NCI-H2171 (cell line): ENCODE measurements at places on chromosomes 3 and 15.

- no peak for DNase-seq
Observed at GRCh38 chr15:70342141-70342540, 244.4 kb upstream of the TLE3 start.

GRCh38 chr3:78875436-78875835 lies 892.4 kb downstream of the ROBO1 start:
- DNase-seq: no peak

GRCh38 chr15:39411102-39411989 lies 169.5 kb upstream of the THBS1 start:
- no peak for DNase-seq

- DNase-seq: no peak
Observed at GRCh38 chr3:189222927-189223636, 51.3 kb downstream of the TPRG1 start.

GRCh38 chr3:141828890-141829289 lies 47.6 kb upstream of the ATP1B3 start:
- DNase-seq: peak; percentile 86

- DNase-seq: no peak
Observed at GRCh38 chr3:144650380-144650779, 678.8 kb downstream of the DIPK2A start.

GRCh38 chr3:197088370-197088769 lies 58.8 kb upstream of the MELTF start:
- DNase-seq: no peak

DNA sequence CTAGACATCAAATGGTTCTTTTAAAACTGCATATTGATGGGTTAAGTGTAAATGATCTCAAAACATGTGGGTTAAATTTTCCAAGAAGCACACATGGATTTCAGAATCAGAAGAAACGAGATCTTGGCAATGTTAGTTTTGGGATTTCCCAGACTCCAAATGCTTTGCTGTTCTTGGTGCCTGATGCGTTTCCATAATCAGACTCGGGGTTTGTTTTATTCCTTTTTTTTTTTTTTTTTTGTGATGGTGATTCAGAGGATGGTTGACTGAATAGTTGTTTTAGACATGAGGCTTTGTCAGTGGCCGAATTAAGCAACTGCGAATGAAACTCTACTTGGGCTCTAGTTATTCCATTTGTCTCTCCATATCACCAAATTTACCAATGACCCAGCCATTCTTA lies 52.2 kb upstream of the FAM98B start:
- DNase-seq: no peak

DNA sequence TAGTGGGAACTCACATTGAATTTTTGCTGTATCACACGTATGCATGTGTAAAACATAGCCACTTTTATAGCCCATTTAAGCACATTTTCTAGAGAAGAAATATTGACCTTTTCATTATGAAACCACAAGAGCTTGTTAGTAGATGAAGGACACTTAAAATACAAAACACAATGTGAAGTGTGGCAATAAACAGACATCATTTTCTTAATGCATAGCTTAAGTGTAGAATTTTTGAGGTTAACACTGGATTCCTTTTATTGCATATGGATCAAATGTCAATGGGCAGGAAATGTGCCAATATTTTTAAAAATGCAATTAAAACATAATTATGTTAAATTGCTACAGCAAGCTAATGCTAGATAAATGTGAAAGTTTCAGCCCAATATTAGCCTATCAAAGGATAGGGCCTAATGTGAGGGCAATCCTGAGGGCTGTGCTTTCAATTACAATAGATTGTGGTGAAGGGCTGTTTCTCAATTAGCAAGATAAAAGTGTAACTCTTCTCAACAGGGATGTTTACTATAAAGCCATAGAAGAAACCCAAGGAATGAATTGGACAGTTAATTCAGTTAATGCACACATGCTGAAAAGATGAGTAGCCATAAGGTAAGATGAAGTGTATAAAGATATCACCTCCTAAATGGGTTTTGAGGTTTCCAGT lies 489.0 kb upstream of the CDIN1 start:
- DNase-seq: no peak

DNA sequence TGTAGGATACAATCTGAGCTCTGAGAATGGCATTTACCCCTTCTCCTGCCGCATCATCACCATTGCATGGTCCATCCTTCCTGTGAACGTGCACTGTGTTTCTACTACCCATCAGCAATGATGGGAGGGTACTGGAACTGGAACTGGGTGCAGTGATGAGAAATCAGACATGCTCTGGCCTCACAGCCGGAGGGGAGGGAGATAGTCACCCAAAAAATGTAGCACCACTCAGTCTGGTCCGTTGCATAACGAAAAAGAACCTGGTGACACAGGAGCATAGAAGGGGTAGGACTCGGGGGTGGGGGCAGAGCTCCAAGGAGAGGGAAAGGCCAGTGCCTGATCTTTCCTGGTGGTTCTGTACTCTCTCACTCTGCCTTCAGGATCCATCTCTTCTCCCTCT lies 205.0 kb downstream of the RPLP1 start:
- DNase-seq: no peak

DNA sequence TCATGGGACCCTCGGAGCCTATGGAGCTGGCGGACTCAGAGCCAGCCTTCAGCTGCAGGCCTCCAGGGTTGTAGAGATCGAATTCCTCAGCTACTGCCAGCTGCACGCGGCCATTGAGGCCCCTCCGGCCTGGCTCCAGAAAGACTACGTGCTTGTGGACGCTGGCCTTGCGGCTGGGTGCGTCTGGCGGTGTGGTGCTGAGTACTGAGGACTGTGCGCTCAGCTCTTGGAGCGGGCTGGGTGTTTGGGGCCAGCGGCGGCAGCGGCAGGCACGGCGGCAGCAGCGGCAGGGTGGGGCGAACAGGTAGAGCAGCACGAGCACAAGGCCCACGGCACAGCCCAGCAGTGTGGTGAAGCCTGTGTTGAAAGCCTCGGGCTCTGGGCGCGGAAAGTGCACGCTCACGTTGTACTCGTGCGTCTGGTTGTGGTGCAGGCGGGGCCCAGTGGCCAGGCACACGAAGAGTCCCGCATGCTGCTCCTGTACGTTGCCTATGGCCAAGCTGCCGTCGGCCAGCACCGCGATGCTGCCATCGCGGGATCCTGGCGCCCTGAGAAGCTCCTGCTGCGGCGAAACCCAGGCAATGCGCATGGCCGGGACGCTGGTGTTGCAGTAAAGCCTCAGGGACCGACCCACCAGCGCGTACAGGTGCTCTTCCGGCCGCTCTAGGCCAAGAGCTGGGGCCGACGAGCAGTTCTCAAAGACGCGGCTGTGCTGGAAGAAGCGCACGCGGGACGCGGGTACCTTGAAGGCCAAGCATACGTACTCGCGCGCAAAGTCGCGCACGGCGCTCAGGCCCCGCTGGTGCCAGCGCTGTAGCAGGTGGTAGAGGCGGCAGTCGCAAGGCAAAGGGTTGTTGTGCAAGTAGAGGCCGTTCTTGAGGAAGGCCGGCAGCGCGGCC lies 1.3 kb downstream of the AMIGO3 start:
- DNase-seq: no peak

DNA sequence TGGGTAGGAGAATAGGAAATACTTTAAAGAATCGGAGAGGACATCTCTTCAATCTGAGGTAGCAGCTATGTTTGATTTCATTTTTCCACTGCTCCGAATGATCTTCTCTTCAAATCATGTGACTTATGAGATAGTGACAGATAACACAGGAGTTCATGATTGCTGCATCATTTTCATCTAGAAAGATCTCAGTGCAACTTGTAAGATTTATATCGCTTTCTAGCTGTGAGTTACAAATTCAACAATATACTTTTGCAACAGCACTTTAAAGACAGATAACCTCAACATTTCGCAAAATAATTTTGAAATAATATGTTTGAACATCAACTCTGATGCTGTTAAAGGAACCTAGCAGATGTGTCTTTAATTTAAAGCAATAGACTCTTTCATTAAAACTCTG lies 99.9 kb upstream of the CCDC80 start:
- no peak for DNase-seq

- no peak for DNase-seq
Observed at GRCh38 chr3:36132214-36132613, 248.1 kb upstream of the STAC start.

GRCh38 chr3:123028233-123028828 lies 768 bp upstream of the SEMA5B start:
- DNase-seq: peak; percentile 82

DNA sequence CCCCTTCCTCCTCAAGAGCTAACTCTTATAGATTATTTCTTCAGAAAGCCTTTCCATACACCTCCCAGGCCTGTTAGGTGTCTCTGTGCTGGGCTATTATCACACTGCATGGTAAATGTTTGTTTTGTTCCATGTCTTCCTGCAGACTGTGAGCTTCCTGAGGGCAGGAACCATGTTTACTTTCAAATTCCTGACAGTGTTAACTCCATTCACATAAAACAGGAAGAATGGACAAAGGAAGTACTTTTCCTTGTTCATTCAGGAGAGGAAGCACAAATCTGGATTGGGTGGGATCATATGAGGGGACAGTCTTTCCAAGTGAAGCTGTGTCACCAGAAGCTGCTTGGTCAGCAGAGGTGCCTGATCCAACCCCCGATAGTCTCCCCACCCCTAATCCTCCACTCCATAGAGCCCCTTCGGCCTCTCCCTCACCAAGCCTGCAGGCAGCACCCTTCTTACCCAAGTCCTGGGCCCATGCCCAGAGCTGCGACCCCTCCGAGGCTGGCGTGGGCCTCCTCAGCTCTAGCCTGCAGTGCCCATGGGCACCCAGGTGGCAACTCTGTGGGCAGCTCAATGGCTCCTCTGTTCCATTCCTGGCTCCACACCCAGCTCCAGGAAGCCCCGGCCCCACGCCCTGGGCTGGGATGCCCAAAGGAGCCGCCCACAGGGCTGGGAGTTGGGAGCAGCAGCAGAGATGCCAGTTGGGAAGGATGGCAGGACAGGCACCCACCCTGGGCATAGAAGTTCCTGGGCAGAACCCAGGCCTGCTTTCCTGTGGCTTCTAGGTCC lies 6.9 kb downstream of the SHF start:
- DNase-seq: no peak

- DNase-seq: no peak
Observed at GRCh38 chr15:71294251-71294910, 179.1 kb downstream of the THSD4 start.

DNA sequence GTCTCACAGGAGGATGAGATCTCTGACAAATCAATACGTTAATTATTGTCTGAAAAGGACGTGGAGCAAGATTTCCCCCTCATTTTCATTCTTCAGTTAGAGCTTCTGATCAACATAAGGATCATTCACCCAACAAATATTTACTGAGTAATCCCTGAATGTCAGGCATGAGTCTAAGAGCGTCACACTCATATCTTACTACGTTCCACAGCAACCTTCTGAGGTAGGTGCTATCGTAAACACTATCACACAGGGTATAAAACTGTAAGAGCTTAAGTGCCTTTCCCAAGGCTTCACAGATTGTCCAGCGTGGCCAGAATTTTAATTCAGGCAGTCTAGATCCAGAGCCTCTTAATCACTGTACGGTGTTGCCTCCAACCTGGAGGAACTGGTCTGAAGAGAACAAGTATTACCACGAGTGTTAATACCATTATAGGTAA lies 10.6 kb upstream of the TM4SF1 start:
- DNase-seq: no peak
